ENCODE measurements at places on chromosomes 3 and 15. TPM values are rescaled to one million over a fixed set of nuclear protein-coding genes. Genes with fewer than 3 reads are reported as not detected.

GRCh38 chr3:65893631-65894030 lies 145.1 kb downstream of the MAGI1 start:
- DNase-seq: no peak

DNA sequence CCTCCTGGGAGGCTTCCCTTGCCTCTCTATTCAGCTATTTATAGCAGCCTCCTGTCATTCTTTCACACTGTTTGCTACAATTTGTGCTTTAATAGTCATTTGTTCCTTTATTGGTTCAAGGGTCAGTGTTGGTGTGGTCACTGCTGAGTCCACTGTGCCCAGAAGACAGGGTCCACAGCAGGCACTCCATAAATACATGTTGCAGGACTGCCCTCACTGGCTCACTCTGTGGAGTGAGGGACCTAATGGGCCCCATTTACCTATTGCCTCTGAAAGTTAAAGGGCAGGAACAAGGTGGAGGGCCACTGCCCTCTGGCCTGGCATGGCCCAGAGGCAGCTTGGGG lies 16.8 kb downstream of the MST1R start:
- DNase-seq: no peak

DNA sequence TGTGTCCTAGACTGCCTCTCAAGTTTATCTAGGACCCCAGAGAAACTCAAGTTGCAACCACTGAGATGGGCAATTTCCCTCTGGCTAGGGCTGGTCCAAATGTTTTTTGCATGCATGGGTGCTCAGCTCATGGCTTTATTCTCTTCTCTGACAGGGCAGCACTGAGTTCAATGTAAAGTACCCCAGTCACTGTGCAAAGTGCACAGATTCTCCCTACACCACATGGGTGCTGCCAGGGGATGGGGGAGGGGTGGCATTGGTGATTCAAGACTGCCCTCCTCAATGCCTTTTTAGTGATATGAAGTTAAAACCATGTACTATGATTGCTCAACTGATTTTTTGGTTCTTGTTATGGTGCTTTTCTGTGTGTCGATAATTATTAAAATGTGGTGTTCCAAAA lies 14.8 kb upstream of the RAD51 start:
- DNase-seq: no peak

DNA sequence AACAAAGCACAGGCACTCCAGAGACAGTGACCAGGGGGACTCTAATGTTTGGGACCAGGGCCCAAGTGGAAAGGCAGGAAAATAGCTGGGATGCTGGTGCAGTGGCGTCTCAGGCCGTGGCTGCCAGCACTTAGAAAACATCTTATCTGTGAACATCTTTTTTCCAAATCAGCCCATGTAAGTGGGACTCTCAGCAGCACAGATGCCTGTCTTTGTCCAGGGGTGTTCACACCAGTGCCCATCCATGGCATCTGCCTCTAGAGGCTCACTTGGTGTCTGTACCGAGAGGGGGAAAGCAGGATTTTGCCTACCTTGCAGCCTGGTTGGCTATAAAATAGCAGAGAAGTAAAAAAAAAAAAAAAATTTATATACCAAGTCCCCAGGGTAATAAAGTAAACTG lies 26.7 kb downstream of the SLC12A8 start:
- no peak for DNase-seq

- DNase-seq: no peak
Observed at GRCh38 chr3:134704556-134704955, 53.7 kb upstream of the KY start.

GRCh38 chr3:190615060-190615384 lies 101.1 kb downstream of the IL1RAP start:
- no peak for DNase-seq

- no peak for DNase-seq
Observed at GRCh38 chr3:73520931-73521461, 103.7 kb downstream of the PDZRN3 start.

GRCh38 chr3:45781271-45781670 lies 15.1 kb downstream of the SLC6A20 start:
- no peak for DNase-seq

DNA sequence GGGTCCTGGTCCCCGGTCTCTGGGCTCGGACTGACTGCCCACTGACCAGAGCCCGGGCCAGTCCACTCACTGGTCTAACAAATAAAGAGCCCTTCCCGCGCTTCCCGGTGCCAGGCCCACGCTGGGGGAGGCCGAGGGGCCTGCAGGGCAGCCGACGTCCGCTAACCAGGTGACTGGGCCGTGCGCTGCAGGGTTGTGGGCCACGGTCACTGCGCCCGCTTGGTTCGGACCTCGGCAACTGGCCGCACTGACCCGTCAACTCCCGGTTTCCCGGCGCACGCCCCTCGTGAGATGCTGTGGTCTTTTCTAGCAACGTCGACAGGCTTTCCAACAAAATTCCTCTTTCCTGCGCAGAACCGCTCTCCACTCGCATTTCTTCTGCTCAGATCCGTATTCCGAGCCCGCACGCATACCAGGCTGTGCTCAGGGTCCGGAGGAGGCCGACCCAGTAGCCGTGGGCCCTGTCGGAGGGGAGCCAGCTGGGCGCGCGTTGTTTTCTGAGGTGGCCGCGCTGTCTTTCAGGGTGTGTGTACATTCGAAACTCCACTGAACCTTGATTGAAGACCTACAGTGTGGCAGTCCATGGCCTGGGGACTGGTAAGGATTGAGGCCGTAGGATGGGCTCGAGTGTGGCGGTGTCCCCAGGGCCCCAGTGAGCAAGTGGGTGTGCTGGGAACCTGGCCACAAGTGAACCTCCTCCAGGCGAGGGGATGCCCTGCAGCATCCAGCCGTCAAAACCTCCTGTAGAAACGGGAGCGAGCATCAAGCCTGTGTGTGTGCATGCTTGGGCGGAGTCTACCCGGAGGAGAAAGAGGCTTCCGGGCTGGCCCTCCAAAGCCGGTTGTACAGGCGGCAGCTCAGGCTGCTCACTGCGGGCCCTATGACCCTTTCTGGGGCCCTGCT lies 875 bp upstream of the NT5DC2 start:
- peak; percentile 38 for DNase-seq

DNA sequence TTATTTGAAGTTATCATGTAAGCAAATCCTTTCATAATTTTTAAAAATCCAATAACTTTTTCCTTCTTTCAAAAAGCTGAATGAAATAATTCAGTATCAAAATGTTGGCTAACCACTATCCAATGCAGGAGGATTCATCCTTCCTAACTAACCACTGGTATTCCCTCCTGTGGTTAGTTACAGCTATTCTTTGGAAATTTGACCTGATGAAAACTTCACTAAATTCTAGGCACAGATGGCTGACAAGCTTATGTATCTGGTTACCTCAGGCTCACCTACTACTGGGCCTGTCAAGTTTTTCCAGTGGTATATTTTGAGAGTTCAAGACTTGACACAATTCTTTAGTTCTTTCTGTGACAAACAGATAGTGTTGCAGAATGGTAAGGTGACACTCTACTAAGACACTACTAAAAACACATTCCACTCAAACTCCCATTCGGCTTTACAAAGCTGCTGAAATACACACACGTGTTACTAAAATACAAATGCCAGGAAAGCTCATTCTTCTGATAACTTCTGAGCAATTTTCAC lies 15.8 kb downstream of the NPTN start:
- DNase-seq: no peak

- no peak for DNase-seq
Observed at GRCh38 chr3:37991109-37991508, 523 bp downstream of the VILL start.

GRCh38 chr15:40929660-40930429 lies 705 bp downstream of the DLL4 start:
- no peak for DNase-seq

DNA sequence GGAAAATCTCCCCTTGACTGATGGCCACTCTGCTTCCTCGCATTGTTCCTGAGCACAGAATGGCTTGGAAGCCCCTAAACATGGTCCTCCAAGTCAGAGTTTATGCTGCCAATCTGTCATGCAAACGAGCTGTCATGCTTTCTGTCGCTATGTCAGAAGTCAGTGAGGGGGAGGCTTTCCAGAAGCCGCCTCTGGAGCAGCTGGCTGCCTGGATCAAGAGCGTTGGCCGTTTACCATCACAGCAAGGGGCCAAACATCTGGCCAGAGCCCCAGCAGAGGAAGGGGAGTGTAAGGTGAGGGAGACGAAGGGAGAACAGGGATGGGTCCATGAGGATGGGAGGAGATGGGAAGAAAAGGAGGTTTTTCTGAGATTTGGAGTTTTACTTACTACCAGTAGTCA lies 372.6 kb upstream of the NR2F2 start:
- DNase-seq: no peak

DNA sequence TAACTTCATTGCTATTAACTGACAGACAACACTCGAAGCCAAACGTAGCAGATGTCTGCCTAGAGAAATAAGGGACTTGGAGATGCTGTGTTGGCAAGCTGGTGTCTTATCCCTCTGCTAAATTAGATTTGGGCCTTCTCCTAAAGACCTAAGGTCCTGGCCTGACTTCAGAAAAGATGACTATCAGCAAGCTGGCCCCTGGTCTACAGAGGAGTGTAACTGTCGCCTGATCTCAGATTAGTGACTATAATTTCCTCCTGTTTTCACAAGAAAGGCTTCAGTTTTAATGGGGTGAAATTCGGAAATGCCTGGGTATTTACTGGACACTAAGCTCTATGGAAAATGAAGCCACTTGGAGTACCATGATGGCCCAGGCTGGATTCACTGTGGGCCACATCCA lies 53.1 kb upstream of the SLC7A14 start:
- no peak for DNase-seq

DNA sequence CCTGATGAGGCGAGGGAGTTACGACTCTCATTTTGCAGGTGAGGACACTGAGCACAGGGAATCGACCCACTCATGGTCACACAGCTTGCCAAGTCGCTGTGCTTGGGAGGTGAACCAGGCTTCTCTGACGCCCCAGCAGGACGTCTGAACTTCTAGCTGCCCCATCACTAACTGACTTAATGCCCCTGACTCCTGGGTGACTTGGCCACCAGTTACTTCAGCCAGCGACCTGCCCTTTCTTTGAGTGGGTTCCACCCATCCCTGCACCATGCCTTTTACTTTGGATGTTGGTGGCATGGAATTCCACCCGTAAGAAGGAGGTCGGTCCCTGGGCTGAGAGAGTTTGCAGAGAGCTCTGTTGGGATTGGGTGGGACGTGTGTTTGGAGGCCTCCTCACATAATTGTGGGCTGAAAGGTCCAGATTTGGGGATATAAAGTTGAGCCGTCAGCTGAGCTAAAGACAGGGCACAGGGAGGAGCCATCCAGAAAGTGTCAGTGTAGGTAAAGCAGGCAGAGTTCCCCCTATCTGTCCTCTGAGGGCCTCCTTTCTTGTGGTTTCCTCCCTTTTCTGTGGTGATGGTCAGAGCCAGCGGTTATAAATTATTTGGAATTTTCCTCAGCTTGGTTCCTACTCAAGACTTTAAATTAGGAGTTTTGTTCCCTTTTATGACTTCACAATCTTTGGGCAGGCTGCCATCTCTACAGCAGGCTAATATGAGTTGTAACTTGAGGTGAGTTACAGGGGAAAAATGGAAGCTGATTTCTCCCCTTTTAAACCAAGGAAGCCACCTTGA lies 55.0 kb downstream of the FLNB start:
- peak; percentile 78 for DNase-seq

DNA sequence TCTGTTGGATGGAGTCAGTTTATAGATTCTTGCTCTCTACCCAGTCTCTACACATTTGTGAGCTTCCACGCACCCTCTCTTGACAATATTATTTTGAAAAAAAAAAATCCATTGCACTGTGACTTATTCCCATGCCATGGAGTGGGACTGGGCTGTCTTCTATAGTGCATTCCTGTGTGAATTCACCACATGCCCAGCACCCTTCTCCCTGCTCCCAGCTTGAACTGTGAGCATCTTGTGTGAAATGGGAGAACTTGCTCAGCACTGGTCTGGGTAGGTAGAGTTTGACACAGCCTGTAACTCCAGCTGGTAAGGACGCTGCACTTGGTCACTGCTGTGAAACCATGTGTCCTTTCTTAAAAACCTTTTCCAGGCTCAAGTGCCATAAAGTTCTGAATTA lies 91.9 kb downstream of the ARNT2 start:
- DNase-seq: no peak

DNA sequence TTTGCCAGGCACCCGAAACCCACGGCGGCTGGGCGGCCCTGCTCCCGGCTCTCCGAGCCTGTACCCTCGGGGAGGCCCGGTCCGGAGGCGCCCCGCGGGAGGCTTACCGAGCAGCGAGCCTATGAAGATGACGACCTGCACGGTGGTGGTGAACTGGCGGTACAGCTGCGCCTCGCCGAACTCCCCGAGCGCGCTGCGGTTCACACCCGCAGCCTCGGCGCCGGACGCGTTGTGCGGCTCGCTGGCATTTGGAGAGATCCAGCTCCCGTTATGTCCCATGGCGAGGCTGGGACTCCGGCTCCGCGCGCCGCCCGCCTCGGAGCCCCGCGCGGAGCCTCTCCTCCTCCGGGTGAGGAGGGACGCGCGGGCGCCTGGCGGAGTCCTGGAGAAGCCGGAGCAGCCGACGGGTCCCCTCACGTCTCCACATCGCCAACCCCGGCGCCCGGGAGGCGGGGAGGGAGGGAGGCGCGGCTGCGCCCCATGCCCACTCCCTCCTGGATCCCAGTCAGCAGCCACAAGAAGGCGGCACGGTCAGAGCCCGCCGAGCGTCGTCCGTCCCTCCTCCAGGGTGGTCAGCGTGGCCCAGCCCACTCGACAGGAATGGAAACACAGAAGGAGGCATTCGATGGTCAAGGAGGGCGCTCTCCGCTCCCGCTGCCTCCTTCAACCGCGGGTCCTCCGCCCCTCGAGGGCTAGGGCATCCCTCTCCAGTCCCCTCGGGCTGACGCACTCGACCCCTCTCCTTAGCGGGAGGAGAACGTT lies at the start of gene GPR176:
Gene GPR176 (minus strand): TSS at position 519 of the 762 bp plus-strand sequence. CDS start 240 bp downstream, at position 279.
- peak; percentile 82 for DNase-seq

DNA sequence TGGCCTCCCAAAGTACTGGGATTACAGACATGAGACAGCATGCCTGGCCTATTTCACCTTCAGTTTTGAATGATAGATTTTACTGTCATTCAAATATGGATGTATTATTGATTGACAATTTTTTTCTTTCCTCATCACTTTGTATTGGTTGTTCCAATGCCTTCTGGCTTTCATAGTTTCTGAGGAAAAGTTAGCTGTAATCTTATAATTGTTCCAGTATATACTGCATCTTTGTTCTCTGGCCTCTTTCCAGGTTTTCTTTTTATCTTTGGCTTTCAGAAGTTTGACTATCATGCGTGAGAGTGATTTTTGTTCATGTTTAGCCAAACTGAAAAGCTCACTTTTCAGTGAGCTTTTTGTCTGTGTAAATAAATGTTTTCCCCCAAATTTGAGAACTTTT lies 157.1 kb downstream of the RSRC1 start:
- no peak for DNase-seq

DNA sequence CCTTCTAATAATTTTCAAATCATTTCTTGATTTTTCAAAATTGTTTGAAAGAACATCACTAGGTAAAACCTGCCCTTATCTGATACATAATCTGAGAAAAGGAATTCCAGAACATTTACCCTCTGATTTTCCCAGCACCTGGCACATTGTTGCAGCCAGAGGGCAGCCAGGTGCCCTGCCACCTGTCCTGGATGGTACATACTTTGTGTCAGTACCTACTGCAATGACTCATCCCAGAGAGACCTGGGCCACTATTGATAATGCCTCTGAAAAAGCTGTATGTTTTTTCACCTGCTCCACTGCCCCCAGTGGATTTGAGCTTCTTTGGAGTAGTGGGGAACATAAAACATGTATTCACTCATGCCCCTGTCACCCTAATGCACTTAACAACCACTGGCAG lies 648.9 kb upstream of the GBE1 start:
- DNase-seq: no peak

GRCh38 chr3:30643763-30644462 lies 37.5 kb downstream of the TGFBR2 start:
- no peak for DNase-seq

Gene FBXO40
- total RNA-seq: not detected

Gene TIPARP
- 70.6 TPM for total RNA-seq

Gene ITIH4
- total RNA-seq: 0.77 TPM

Gene FGD5
- total RNA-seq: not detected

Gene CCR9
- not detected for total RNA-seq

Gene GPR149
- not detected for total RNA-seq

Gene UBA7
- total RNA-seq: 14.5 TPM

Gene GUCA1C
- total RNA-seq: not detected

All from HFFc6 (cell line).